Breast epithelium (tissue), 4 donors: ENCODE measurements at places on chromosomes 2 and 18.

DNA sequence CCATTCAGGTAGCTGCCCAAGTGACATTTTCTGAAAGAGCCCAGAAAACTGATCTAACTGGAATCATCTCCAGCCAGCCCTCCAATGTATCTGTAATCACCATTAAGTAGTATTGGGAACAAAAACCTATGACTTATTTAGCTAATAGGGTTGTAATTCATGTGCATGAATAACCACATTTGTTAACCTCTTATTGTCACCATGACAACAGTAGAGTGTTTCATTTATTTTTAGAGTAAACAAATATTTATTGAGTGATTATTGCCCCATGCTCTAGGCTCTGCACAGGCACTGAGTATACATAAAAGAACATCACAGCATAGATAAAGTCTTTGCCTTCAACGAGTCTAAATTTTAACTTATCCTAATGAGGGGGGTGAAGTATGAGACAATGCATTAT lies 265.4 kb upstream of the UBE2E3 start:
- DNase-seq = no peak

DNA sequence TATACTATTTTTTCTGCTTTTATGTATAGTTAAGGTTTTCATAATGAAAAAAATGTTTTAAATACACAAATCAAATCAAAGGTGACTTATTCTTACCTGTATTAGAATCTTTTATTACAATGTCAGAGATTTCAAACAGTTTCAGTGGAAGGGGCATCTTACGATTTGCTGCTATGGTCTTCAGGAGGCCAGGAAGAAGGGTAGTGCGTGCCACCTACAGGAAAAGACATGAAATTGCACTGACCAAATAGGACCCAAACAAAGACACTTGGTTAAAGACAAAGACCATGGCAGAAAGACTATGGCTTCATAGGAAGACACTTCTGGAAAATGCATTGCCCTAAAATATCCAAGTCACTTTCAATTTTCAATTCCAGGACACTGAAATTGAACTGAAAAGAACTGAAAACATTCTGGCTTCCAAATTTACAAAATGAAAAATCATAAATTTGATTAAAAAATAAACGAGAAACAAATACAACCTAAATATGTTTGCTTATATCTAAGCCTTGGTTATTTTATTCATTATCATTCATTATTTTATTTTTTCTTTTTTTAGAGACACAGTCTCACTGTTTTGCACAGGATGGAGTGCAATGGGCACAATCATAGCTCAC lies 42.1 kb downstream of the FARSB start:
- DNase-seq = no peak

DNA sequence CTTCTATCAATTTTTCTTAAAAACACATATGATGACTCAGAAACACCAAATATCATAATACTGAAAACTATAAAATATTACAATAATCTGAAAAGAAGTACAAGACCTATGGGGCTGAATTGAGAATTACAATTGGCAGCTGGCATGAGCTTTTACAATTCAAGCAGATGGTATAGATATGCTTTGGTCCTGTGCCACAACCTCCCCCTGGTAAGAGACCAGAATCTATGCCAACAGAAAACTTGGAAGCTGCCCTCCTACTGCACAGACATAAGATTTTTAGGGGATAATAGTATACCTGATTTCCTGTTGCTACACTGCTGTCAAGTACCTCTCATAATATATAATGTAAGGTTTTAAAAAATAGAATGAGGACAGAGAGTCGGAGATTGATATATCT lies 46.8 kb upstream of the CDH7 start:
- no peak for DNase-seq

DNA sequence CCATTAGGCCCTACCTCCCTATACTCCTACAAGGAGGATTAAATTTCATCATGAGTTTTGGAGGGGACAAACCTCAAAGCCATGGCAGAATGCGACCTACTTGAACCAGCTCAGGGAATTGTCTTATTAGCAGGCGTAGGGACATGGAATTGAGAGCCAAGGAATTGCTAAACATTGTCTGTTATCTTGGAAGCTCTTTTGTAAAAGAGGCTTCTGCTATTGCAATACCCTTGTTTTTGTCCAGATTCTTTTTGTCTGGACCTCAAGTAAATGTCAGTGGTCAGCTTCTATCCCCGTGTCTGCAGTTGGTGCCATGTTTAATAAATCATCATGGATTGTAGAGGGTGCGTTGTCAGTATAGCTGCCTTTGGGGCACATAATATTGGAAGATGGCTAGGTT lies 62.3 kb downstream of the RHBDD1 start:
- no peak for DNase-seq
